Inflammatory macrophage treated with lipopolysaccharide for 1 hour (primary cell): ENCODE measurements at places on chromosomes 3 and 15.

DNA sequence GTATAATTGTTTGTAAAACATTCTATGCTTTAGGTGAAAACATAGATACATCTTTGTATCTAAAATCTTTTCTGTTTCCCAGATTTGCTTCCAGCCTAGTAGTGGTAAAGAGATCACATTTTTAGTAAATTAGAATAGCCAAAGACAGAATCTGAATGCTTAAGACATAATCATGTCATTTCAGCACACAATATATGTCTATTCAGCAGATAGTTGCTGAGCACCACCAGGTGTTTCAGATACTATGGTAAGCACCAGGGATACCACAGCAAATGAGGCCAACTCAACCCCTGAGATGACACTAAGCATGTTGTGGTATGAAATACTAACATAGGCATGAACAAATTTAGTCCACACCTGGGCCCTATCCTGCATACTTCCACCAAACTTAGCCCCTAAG, 195.2 kb upstream of the SOX14 start:
- no peak for DNase-seq

DNA sequence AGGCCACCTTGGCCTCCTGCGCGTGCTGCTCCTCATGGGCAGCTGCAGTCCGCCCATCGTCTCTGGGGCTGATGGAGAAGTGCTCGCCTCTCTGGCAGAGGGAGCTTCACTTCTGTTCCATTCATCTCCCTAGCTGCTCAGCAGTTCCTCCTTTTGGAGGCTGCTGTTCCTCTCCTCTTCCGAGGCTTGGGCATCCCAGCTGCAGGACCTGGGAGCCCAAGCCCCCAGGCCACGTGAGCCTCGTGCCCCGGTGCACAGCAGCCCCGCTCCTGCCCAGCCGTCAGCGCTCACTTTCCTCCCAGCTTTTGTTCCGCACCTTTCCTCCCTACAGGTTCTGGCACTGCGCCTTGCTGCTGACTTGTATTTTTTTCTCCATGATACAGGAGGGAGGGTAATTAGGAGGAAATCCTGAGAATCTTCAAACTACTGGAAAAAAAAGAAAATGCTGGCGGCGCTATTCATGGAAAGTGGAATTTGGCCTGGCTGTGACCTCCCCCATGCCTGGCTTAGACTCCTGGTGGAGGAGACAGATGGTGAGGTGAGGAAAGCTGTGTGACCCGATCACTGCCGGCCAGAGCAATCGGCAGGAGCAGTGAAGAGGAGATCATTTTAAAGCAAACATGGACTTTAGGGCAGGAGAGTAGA, 210.1 kb downstream of the CHST2 start:
- no peak for DNase-seq

- DNase-seq: no peak
Measured at GRCh38 chr3:156763386-156763785, 62.8 kb upstream of the LEKR1 start.

DNA sequence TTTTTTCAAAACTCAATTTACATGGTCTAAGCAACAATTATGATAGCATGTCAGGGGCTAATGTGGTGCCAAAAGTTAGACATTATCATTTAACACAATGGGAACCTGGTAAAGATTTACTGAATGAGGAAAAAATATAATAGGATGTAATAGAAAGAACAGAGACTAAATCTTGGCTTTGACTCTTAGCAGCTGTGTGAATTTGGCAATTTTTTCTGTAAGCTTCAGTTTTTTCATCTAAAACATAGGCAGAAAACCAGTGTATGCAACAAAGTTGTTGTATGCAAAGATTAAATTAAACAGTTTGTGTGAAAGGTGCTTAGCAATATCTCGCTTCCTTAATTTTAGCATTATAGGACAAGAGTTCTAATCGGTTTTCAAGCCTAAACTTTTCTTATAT, 57.6 kb downstream of the ZBTB20 start:
- no peak for DNase-seq

DNA sequence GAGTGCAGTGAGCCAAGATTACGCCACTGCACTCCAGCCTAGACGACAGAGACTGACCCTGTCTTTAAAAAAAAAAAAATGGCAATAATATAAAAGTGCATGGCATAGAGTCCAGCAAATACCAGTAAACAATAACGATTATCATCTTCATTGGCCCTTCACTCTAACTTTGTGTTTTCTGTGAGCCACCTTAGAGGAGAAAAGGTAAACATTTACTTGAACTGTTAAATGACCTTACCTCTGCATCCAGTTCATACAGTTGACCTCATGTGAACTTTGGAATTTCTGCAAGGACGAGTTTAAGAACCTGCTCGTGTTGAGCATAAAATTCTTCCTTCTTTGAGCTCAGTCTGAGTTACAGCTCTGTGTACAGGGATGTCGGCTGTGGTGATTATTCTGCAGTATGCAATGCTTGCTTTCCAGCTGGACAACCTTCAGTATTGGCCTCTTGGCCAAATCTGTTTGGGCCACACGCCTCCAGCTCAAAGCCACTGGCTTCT, 56.6 kb downstream of the RLBP1 start:
- DNase-seq: no peak

DNA sequence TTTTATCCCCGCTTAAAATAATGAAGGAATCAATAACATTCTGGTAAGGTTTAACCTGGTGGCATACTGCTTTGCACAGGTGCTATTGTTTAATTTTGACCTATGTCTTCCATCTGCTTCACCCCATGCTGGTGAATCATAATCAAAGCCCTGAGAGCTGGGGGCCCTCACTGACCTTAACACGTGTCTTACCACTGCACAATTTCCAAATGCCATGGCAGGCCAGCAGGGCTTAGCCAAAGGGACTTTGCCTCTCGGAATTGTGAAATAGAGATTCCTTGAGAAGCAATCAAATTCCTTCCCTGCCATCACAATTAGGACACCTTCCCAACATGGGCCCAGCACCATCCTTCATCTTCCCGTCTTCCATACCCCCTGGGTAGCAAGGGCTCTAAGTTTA, 242.6 kb upstream of the THBS1 start:
- DNase-seq: no peak

DNA sequence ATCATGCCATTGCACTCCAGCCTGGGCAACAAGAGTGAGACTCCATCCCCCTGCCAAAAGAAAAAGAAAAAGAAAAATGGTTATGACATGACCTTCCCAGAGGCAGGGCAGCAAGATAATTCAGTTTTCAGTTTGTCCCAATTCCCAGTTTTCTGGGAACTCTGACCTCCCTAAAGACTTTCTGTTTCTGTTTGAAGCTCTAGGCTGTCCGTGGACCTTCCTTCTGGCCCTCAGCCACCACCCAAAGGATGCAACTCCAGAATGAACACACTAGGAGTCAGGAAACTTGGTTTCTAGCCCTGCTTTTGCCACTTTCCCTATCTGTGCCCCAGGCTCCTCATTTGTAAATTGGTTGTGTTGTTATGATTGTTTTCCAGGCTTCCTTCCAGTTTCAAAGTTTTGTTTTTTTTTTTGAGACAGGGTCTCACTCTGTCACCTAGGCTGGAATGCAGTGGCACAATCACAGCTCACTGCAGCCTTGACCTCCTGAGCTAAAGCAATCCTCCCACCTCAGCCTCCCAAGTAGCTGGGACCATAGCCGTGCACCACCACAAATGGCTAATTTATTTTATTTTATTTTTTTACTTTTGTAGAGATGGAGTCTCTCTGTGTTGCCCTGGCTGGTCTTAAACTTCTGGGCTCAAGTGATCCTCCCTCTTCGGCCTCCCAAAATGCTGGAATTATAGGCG, 68.6 kb downstream of the CDC25A start:
- no peak for DNase-seq

- no peak for DNase-seq
Measured at GRCh38 chr3:187694801-187695200, 7.6 kb downstream of the RTP2 start.

- peak; percentile 40 for DNase-seq
Measured at GRCh38 chr3:126961791-126962461, 21.0 kb upstream of the PLXNA1 start.

- peak; percentile 53 for DNase-seq
Measured at GRCh38 chr3:122688996-122689395, 8.4 kb downstream of the PARP14 start.

DNA sequence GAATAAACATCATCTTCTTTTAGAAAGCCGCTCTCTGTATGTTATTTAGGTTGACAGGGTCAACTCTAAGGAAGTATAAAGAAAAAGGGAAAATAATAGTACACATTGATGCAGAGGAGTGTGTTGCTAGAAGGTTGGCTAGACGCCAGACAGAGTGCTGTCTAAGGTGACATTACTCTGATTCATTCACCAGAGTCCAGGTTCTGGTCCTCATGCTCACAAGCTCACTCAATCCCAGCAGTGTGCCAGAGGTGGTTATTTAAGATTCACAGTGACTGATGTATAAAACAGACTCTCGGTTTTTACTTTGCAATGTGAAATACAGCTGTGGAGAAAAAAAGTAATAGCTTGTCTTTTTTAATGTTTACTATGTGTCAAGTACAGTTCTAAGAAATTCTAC, 1.7 kb downstream of the CFAP44 start:
- no peak for DNase-seq

DNA sequence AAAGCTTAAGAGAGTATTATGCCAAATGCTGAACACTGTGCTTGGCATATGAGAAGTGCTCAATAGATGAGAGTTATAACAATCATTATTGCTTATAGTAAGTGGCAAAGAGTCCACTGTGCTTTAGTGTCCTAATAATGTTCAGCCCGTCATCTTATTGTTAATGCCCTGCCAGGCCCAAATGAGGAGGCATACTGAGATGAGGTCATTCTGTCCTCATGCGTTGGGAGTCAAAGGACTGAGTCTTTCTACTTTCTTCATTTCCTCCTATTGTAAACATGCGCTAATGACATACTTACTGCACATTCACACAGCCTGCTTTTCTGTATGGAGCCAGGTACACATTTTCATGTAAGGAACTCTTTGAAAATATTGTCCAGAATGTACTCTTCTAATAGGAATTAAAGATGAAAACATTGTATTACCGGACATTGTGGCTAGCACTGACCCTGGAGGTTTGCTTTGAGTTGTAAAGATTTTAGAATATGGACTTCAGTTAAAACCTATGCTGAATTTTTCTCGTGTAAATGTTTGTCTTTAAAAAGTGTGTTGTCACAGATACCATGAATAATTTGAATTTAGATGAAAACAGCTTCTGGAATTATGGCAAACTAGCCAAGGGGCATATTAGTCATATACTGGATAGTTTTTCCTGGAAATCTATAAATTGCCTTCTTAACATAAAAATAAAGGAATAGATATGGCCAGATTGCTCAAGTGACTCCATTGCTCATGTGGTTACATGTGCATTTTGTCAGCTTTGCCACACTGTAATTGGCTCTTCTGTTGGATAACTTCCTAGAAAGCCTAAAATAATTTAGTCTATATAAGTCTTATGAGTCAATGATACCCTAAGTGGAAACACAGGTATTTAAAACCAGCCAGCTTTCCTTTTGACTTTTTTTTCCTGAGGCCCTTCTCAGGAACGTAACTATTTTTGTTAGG, 38.3 kb downstream of the KBTBD12 start:
- no peak for DNase-seq

GRCh38 chr15:79535536-79535935, 103.4 kb downstream of the MINAR1 start:
- no peak for DNase-seq

DNA sequence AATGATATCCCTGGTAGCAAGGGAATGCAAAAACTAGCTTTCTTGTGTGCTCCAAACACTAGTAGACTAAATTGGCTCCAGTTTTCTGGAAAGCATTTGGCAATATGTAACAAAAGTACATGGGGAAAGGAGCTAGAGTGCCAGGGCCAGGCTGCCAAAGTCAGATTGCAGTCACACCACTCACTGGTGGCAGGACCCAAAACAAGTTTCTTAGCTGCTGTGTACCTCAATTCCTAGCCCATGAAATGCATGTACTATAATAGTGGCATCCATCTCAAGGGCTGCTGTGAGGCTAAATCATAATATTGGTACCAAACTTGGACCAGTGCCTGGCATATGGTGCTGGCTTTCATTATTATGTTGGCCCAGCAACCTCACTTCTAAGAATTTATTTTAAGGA, 49.3 kb downstream of the CLDN18 start:
- no peak for DNase-seq

DNA sequence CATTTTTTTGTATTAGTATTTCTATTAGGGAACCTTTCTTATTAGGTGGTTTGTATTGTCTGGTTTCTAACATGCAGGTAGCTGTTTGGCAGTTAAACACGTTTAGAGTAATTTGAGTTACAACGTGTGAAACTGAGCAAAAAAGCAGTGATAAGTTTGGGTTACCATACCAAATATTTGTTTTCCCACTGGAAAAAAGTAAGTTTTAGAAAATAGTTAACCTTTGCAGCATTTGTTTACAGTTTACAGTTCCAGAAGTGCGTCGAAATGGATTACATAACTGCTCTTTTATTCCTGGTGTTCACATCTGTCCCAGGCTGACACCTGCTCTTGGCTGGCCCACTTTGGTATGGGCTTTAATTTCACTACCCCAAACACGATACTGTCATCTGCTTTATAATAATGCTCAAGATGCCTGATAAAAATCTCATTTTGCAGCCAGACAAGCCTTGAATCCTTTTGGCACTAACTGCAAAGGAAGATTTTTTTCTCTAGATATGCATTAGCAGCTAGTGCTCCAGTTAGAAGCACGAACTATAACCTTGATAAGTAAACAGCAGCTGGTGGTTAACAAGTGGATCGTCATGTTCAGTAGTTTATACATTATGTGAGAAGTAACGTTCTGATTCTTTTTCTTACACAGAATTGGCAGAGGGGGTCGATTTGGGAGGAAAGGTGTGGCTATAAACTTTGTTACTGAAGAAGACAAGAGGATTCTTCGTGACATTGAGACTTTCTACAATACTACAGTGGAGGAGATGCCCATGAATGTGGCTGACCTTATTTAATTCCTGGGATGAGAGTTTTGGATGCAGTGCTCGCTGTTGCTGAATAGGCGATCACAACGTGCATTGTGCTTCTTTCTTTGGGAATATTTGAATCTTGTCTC, 5.3 kb downstream of the EIF4A2 start:
- DNase-seq: no peak

DNA sequence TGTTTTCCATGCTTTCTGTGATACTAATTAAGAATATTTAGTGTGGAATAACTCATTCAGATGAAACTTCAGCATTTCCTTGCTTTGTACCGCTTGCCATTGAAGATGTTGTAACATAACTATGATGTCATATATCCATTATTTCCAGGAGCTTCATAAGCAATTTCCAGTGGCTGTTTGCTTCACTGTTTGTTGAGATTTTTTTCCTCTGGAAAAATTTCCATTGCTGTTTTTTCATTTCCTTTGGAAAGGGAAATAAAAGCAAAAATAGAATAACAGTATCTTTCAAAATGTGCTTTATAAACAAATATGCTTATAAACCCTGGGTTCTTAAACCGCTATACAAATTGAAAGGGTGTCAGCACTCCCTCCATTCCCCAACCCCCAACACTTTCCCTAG, 319.6 kb upstream of the SEMA6D start:
- no peak for DNase-seq
